ENCODE measurements at places on chromosomes 6 and 20.

GRCh38 chr6:33549196-33549595 lies 30.9 kb downstream of the BAK1 start:
- no peak for DNase-seq

GRCh38 chr6:105926318-105926717 lies 159.8 kb upstream of the PRDM1 start:
- no peak for DNase-seq

GRCh38 chr20:64226686-64227580 lies 28.6 kb upstream of the PCMTD2 start:
- no peak for DNase-seq

DNA sequence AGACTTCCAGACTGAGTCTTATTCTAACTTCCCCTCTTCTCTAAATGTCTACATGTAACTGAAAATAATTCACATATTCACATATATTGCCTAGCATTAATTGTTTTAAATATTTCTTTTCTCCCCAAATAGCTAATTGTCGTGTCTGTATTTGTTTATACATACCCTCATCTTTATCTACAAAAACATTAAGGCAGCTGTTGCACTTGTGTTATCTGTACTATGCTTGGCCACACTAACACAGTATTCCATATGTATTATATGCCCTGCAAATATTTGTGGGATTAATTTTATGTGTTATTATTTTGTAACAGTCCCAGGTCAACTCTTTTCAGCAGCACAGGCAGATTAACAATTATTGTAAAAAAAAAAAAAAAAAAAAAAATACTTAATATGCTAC lies 11.7 kb downstream of the HDAC2 start:
- DNase-seq, result no peak

GRCh38 chr6:13908955-13909381 lies 15.8 kb upstream of the RNF182 start:
- DNase-seq, result peak; percentile 24

- no peak for DNase-seq
Measured at GRCh38 chr20:63525971-63526370, 5.4 kb downstream of the PPDPF start.

GRCh38 chr20:20744170-20744725 lies 31.8 kb upstream of the RALGAPA2 start:
- no peak for DNase-seq

- no peak for DNase-seq
Measured at GRCh38 chr20:62142252-62143080, 728 bp downstream of the PSMA7 start.

GRCh38 chr6:129031051-129031599 lies 148.2 kb downstream of the LAMA2 start:
- DNase-seq, result no peak

DNA sequence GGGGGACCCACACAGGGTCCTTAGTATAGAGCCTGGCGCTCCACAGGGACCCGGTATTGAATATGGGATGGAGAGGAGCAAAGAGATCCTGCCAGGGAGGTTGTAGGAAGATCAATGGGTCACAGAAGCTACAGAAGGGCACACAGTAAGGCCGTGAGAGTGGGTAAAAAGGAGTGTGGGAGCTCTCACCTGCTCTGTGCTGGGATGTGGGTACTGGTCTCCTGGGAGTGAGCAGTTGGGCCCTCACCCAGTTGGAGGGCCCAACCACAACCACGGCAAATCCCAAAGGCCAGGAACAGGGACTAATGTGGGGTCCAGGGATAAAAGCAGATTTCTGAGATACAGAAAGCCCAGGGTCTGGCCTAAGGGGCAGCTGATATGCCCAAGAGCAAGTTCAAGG lies 73.4 kb upstream of the RNF24 start:
- no peak for DNase-seq

DNA sequence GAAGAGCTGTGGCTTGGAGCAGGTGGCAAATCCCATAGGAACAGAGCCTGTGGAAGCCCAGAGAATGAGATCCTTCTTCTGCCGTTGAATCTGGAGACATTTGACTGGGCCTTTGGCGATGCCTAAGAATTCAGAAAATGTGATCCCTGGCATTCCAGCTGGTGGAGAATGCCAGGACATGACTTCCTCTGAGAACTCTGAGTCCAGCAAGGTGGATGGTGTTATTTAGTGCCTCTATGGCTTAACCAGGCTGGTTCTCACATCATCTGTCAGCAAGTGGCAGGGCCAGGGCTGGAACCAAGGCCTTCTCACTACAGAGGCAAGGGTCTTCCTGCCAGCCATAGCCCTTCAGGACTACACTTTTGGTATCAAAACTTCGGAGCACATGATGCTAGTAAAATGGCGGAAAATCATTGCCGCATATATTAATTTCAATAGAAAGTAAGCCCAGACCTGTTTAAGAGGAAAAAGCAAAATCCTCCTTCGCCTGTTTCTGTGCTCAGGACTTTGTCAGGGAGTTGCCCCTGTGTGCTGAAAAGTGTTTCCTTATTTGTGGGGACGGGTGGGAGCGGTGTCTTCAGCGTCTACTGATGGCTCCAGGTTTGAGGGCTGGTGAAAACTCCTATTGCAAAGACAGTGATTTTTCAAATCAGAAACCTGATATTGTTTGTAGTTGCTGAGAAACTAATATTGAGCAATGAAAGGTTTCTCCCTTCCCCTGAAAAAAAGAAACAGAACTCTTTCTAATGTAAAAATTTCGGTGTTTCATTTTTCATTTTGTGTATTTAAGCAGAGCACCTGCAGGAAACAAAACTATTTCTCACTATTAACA lies 23.9 kb downstream of the DUSP22 start:
- DNase-seq, result no peak

DNA sequence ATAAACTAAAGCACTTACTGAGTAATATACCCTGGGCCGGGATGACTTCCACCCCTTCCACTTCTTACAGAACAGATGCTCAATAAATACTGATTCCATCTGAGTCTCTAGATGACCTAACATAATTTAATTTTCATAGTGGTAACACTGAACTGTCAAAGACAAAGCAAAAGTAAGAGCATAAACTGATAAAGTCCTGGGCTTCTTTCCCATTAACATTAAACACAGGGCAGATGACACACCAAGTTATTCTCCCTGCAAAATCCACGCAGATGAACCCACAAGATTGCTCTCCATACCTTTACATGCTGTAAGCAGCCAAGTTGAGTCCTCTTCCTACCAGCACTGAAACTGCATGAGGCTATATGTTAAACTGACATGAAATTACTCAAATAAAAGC lies 27.1 kb downstream of the AGPAT4 start:
- no peak for DNase-seq

DNA sequence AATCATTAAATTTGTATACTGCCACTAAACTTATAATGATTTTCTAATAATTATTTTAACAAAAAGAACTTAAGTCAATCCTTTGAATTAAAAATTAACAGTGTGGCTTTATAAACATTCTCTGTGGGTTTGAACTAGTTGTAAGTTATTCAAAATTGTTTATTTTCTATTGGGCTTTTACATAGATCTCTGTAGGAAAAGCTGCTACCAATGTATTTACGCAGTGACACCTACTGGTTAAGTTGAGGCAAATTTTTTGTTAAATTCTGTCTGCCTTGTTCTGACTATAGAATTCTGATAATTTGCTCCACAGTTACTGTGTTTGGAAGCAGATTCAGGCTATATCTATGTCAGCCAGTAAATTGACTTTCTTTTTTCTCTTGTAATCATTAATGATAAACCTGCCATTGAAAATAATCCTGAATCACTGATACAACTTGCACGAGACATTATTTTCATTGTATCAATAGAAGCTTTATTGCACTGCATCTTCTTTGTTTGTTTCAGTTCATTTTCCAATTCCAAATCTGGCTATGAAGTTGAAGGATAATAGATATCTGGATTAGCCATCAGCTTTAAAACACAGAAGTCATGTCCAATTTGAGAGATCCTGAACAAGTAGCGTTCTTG lies 66.0 kb upstream of the UTRN start:
- no peak for DNase-seq

GRCh38 chr6:65110031-65110430 lies 597.0 kb downstream of the EYS start:
- no peak for DNase-seq

DNA sequence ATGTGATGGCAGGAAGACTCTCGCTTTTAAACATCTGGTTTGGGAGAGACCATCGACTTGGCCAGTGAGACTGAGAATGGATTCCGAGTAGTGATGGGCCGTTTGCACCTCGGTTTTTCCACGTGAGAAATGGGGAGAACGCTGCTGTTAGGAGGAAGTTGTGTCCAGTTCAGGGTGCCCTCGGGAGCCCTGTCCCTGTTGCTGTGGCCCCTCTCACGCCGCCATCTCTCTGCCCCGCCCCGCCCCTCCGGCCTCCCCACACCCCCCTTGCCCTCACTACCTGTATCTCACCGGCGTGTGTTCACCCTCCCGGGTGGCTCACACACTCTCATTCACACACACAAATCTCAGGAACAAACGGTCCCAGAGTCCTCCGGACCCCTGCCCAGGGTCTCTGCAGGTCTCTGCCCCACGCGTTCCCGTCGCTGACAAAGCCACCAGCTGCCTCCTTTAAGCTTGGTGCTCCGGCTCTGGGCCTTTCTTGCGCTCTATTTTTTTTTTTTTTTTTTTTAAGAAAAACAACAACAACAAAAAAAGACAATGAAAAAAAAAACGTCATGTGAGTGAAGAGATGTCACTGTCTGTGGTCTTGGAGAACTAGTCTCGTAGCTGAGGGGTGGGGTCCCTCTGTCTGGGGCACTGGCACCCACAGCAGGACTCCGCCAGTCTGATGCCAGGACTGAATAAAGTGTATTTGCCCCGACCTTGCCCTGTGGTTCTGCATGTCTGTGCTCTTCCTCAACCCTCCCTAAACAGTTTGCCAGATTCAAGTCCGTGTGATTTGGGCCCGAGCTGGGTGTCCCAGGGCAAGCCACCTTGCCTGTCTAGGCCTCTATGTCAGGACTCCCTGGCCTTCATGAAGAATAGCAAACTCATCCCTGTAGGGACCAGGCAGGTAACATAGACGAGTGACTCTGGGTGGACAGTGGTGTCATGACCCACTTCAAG lies 2.9 kb downstream of the SOX12 start:
- DNase-seq, result no peak

GRCh38 chr6:57089265-57089664 lies 723 bp upstream of the ZNF451 start:
- no peak for DNase-seq

DNA sequence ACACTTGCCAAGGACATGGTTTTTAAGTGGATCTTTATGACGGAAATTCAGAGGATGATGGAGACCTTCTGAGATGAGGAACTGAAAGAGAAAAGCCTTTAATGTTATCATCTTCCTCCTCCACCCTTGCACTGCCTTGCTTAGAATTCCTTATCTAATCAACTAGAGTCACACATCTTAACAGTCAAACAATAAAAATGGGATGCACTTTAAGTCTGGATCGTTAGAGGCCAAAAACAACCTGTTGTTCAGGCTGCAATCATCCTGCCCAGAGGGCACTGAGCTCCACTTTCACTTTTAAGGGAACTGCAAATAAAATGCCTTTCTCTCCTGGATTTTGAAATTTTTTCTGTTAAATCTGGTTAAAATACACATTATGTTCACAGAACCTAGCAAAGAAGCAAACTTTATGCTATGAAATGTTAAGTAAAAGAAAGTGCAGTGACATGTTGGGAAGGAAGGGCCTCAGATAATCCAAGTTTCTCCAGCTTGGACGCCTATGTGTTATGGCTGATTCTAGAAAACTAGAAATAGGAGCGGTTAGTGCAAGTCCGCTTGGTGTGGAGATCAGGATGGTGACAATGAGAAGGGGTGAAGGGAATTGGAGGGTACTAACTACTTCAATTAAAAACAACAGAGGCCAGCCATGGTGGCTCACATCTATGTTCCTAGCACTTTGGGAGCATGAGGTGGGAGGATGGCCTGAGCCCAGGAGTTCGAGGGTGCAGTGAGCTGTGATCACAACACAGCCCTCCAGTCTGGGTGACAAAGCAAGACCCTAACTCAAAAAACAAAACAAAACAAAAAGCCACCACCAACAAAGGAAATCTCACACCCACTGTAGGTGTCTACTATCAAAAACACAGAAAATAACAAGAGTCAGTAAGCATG lies 66.4 kb upstream of the KIF13A start:
- DNase-seq, result no peak

DNA sequence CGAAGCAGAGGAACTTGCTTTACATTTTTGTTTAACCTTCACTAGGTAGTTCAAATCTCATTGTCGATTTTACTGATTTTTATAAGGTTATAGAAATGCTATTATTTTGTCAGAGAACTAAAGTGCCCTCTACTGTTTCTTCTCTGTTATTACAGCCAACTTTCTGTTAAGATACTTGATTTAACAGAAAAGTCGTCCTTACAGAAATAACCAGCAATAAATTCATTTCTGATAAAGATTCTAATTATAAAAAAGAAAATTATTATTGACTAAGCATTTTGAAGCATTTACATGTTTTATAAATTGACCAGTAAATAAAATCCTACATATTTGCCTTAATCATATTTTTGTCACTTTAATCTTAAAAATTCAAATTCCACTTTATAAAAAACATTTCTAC lies 60.8 kb downstream of the OGFRL1 start:
- no peak for DNase-seq

DNA sequence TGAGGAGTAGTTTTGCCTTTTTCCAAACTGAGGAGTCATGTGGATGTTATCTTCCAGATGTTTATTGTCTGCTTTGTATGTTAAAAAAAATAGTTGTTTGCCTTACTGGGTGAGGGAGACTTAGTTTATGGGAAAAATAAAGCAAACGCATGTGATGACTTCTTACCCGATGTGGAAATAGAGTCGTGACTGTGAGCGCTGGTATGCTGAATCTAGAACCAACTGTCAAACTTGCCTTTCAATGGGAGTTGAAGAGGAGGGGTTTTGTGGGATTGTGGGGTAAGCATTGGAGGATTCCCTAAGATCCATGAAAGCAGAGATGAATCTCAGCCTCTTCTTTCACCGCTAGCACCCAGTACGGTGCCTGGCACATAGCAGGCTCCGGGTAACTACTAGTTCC lies 5.3 kb downstream of the DCBLD1 start:
- no peak for DNase-seq

GRCh38 chr6:15346315-15346714 lies 100.4 kb downstream of the JARID2 start:
- no peak for DNase-seq

- no peak for DNase-seq
Measured at GRCh38 chr6:81718126-81718525, 34.4 kb downstream of the TENT5A start.

GRCh38 chr20:15487682-15488081 lies 1085.6 kb downstream of the KIF16B start:
- DNase-seq, result no peak

- DNase-seq, result no peak
Measured at GRCh38 chr6:129786548-129786947, 74.6 kb downstream of the TMEM244 start.

DNA sequence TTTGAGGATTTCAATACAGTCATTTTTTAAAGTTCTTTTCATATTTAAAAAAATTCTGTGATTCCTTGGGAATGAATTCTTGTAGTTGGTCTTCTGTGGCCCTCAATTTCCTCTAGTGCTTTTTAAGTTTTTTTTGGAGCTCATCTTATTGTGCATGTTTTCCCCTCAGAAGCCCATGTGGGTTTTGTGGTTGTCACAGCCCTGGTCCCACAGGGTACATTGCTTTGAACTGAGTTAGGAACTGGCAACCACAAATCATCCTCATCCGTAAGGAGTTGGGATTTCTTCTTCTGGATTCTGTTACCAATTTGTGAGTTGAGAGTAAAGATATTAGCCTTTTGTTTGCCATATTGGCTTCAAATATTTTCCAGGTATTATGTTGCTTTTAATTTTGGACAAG lies 89.9 kb downstream of the AKAP7 start:
- no peak for DNase-seq

Measured in tibial artery (tissue), 4 donors.